Sigmoid colon (tissue), 7 donors: ENCODE measurements at places on chromosomes 16 and 17.

GRCh38 chr17:20103454-20104446, 94.6 kb downstream of the SPECC1 start:
- H3K4me1 ChIP-seq, result no peaks in the 10 kb centered on the region
- no peaks in the 10 kb centered on the region for H3K36me3 ChIP-seq
- no peak overlapping the region for H3K4me3 ChIP-seq
- no peak for DNase-seq
- no peaks in the 10 kb centered on the region for H3K27me3 ChIP-seq

DNA sequence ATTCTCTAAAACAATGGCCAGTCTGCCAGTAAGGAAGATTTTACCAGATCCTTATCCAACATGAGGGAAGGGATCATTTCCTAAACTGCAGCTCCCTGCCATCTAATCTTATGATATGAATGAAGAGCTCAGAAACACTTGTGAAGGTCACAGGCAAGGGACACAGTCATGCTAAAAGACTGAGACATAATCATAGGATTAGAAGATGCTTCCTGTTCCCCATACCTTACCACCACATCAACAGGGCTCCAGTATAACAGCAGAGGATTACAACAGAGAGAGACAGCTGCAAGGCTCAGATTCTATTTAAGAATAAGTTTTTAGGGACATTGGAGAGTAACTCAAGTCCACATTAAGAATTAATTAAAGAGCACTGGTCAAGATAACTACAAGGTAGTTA, 93.3 kb downstream of the BRIP1 start:
- no peaks in the 10 kb centered on the region for H3K36me3 ChIP-seq
- H3K27ac ChIP-seq, result no peak overlapping the region
- DNase-seq, result no peak
- H3K4me1 ChIP-seq, result no peaks in the 10 kb centered on the region

- H3K36me3 ChIP-seq, result peaks cover 8% of the 10 kb centered on the region
- H3K27ac ChIP-seq, result no peak overlapping the region
- no peak overlapping the region for H3K4me3 ChIP-seq
- no peaks in the 10 kb centered on the region for H3K4me1 ChIP-seq
- H3K27me3 ChIP-seq, result no peaks in the 10 kb centered on the region
- DNase-seq, result no peak
Observed at GRCh38 chr17:64166876-64167275, 36.9 kb upstream of the ERN1 start.

- no peaks in the 10 kb centered on the region for H3K4me1 ChIP-seq
- no peak overlapping the region for H3K4me3 ChIP-seq
- H3K27ac ChIP-seq, result no peak overlapping the region
Observed at GRCh38 chr17:77196251-77196650, 55.5 kb downstream of the SEC14L1 start.

- peaks cover 14% of the 10 kb centered on the region for H3K4me1 ChIP-seq
- H3K27ac ChIP-seq, result no peak overlapping the region
- peaks cover 6% of the 10 kb centered on the region for H3K27me3 ChIP-seq
- DNase-seq, result no peak
Observed at GRCh38 chr17:9959377-9959981, 54.4 kb upstream of the RCVRN start.

DNA sequence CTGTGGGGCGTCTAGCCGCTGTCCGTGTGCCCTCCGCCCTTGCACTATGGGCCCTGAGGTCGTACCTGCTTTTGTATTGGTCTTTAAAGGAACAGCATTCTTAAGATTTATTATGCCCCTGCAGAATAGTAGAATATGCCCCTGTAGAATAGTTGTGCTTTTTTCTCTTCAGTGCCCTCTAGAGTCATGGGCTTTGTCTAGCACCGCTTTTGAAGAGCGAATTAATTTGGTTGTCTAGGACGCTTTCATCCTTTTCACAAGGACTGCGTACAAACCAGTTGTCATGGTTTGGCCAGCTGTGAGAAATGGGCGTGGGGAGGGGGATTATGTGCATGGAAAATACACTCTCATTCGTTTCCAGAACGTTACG, 621 bp downstream of the CEP95 start:
- peak overlapping the region; percentile 78 for H3K4me3 ChIP-seq
- peaks cover 65% of the 10 kb centered on the region for H3K36me3 ChIP-seq
- H3K4me1 ChIP-seq, result peaks cover 43% of the 10 kb centered on the region
- peak overlapping the region; percentile 100 for H3K27ac ChIP-seq
- no peaks in the 10 kb centered on the region for H3K27me3 ChIP-seq

- no peaks in the 10 kb centered on the region for H3K36me3 ChIP-seq
- peaks cover 18% of the 10 kb centered on the region for H3K4me1 ChIP-seq
- no peak for DNase-seq
- no peaks in the 10 kb centered on the region for H3K27me3 ChIP-seq
- H3K4me3 ChIP-seq, result no peak overlapping the region
Observed at GRCh38 chr16:72291121-72291520, 119.2 kb upstream of the PMFBP1 start.

- peaks cover 90% of the 10 kb centered on the region for H3K36me3 ChIP-seq
- no peaks in the 10 kb centered on the region for H3K4me1 ChIP-seq
- no peaks in the 10 kb centered on the region for H3K27me3 ChIP-seq
- no peak for DNase-seq
- H3K4me3 ChIP-seq, result no peak overlapping the region
Observed at GRCh38 chr16:4443986-4444385, 18.3 kb downstream of the DNAJA3 start.

DNA sequence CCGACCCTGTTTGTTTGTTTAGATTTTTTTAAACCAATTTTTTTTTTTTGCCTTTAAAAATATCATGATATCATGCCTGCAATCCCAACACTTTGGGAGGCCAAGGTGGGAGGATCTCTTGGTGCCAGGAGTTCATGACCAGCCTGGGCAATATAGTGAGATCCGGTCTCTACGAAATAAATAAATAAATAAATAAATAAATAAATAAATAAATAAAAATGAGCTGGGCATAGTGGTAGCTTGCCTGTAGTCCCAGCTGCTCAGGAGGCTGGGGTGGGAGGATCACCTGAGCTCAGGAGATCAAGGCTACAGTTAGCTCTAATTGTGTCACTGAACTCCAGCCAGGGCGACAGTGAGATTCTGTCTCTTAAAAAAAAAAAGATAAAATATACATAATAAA, 8.1 kb upstream of the IGF2BP1 start:
- peaks cover 11% of the 10 kb centered on the region for H3K27me3 ChIP-seq
- H3K27ac ChIP-seq, result no peak overlapping the region
- H3K36me3 ChIP-seq, result no peaks in the 10 kb centered on the region
- no peak overlapping the region for H3K4me3 ChIP-seq
- no peaks in the 10 kb centered on the region for H3K4me1 ChIP-seq

DNA sequence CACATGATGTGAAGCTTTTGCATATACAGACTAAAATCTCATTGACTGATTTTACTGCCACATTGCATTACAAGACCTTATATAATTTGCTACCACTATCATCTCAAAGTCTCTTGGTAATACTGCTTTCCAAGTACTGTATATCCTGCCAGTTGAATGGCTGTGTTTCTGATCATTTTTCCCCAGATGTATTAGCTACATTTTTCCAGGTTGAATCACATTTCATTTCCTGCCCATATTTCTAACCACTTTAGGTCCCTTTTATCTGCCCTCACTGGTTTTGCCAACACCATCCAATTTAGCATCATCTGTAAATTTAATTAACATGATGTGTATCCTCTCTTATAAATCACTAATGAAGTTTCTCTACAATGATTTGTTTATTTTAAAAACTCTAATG, 365.7 kb upstream of the PMFBP1 start:
- no peak for DNase-seq
- no peaks in the 10 kb centered on the region for H3K27me3 ChIP-seq
- no peak overlapping the region for H3K4me3 ChIP-seq
- no peaks in the 10 kb centered on the region for H3K36me3 ChIP-seq

DNA sequence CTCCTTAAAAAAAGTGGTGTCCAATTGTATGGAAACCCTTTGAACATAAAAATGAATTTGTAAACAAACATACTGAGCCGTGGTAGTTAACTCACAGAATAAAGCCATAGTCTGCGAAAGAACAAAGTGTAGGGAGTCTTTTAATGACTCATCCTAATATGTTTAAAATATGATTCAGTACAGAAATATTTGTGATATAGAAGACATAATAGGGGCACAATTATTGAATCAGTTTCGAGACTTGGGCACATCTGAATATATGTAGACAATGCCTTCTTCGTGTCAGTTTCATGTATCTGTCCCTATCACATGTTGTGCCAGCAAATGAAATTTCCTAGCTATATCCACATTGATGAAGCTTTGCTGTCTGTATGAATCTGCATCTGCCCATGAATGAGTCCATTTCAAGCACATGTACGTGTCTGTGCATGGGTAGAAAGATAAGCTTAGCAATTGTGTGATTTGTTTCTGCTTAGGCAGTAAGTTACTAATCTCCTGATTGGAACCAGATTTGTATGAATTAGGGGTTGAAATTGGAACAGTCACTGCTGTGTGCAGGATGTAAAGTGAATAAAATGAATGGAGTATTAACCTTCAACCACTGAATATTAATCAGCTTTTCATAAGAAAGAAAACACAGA, 112.5 kb upstream of the SOX9 start:
- H3K36me3 ChIP-seq, result no peaks in the 10 kb centered on the region
- H3K27me3 ChIP-seq, result no peaks in the 10 kb centered on the region
- no peaks in the 10 kb centered on the region for H3K4me1 ChIP-seq
- H3K27ac ChIP-seq, result no peak overlapping the region

DNA sequence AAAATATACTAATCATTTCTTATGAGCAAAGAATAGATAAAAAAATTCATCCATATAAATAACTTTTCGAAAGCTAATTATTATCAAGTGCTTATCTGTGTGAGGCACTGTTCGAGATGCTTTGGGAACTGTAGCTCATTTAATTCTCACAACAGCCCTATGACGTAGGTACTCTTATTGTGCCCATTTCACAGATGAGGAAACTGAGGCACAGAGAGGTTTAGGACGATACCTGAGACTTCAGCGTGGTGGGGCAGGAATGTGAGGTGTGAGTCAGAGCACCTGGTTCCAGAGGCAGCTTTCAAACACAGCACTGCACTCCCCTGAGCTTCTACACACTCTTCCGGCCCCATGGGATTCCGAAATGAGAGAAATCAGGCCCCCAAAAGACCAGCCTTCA, 185.8 kb upstream of the HSBP1 start:
- H3K27ac ChIP-seq, result no peak overlapping the region
- no peaks in the 10 kb centered on the region for H3K36me3 ChIP-seq
- H3K27me3 ChIP-seq, result no peaks in the 10 kb centered on the region
- DNase-seq, result no peak
- H3K4me3 ChIP-seq, result no peak overlapping the region
- H3K4me1 ChIP-seq, result no peaks in the 10 kb centered on the region

DNA sequence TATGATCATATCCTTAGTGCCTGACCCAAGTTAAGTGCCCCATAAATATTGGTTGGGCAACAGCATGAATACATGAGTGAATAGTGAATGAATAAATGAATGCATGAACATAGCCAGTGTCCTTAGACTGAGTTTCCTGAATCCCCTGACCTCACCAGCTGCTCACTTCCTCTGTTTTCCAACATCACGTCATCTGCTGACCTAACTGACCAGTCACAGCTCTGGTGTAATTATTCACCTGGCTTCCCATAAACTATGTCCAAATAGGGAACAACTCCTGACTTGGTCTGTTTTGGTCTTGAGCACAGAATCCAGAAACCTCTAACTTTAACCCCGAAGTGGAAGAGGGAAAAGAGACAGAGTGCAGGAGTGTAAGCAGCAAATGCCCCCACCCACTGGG, 83.4 kb downstream of the ASIC2 start:
- peaks cover 5% of the 10 kb centered on the region for H3K27me3 ChIP-seq
- no peaks in the 10 kb centered on the region for H3K4me1 ChIP-seq
- no peaks in the 10 kb centered on the region for H3K36me3 ChIP-seq
- H3K27ac ChIP-seq, result no peak overlapping the region
- no peak overlapping the region for H3K4me3 ChIP-seq

- no peak overlapping the region for H3K27ac ChIP-seq
- no peak overlapping the region for H3K4me3 ChIP-seq
- DNase-seq, result no peak
- H3K27me3 ChIP-seq, result no peaks in the 10 kb centered on the region
- H3K36me3 ChIP-seq, result no peaks in the 10 kb centered on the region
- H3K4me1 ChIP-seq, result no peaks in the 10 kb centered on the region
Observed at GRCh38 chr17:79332011-79332554, 257.5 kb downstream of the ENGASE start.

- H3K4me3 ChIP-seq, result peak overlapping the region; percentile 83
- peak overlapping the region; percentile 91 for H3K27ac ChIP-seq
- H3K4me1 ChIP-seq, result peaks cover 28% of the 10 kb centered on the region
- DNase-seq, result peak; percentile 83
- peaks cover 8% of the 10 kb centered on the region for H3K27me3 ChIP-seq
Observed at GRCh38 chr16:49859125-49859811, 3.4 kb upstream of the ZNF423 start.

- no peaks in the 10 kb centered on the region for H3K27me3 ChIP-seq
- H3K36me3 ChIP-seq, result no peaks in the 10 kb centered on the region
- DNase-seq, result no peak
- no peak overlapping the region for H3K27ac ChIP-seq
Observed at GRCh38 chr17:75518983-75519537, 2.7 kb downstream of the TSEN54 start.

GRCh38 chr17:385178-385835, 32.7 kb upstream of the RPH3AL start:
- H3K36me3 ChIP-seq, result no peaks in the 10 kb centered on the region
- peaks cover 14% of the 10 kb centered on the region for H3K4me1 ChIP-seq
- no peaks in the 10 kb centered on the region for H3K27me3 ChIP-seq
- peak overlapping the region; percentile 66 for H3K4me3 ChIP-seq

- H3K27me3 ChIP-seq, result no peaks in the 10 kb centered on the region
- no peak overlapping the region for H3K27ac ChIP-seq
- H3K4me1 ChIP-seq, result no peaks in the 10 kb centered on the region
Observed at GRCh38 chr16:16778332-16778731, 399.4 kb downstream of the NPIPA7 start.

- H3K27ac ChIP-seq, result no peak overlapping the region
- no peaks in the 10 kb centered on the region for H3K27me3 ChIP-seq
- H3K4me3 ChIP-seq, result no peak overlapping the region
- peaks cover 4% of the 10 kb centered on the region for H3K36me3 ChIP-seq
- no peak for DNase-seq
Observed at GRCh38 chr17:75249564-75249963, 11.8 kb downstream of the GGA3 start.

GRCh38 chr16:85220125-85220839, 108.0 kb upstream of the CIBAR2 start:
- H3K27ac ChIP-seq, result peak overlapping the region; percentile 71
- no peaks in the 10 kb centered on the region for H3K27me3 ChIP-seq
- no peak overlapping the region for H3K4me3 ChIP-seq
- DNase-seq, result peak; percentile 93

GRCh38 chr17:2687074-2687418, 24.5 kb downstream of the CLUH start:
- no peak for DNase-seq
- peaks cover 20% of the 10 kb centered on the region for H3K36me3 ChIP-seq
- peak overlapping the region; percentile 36 for H3K27ac ChIP-seq
- no peaks in the 10 kb centered on the region for H3K27me3 ChIP-seq
- peaks cover 43% of the 10 kb centered on the region for H3K4me1 ChIP-seq

- no peaks in the 10 kb centered on the region for H3K27me3 ChIP-seq
- H3K27ac ChIP-seq, result peak overlapping the region; percentile 90
- no peak for DNase-seq
- peaks cover 82% of the 10 kb centered on the region for H3K4me1 ChIP-seq
Observed at GRCh38 chr16:85210423-85211169, 98.3 kb upstream of the CIBAR2 start.

- H3K4me1 ChIP-seq, result peaks cover 42% of the 10 kb centered on the region
- H3K36me3 ChIP-seq, result peaks cover 9% of the 10 kb centered on the region
- no peaks in the 10 kb centered on the region for H3K27me3 ChIP-seq
- DNase-seq, result peak; percentile 95
Observed at GRCh38 chr16:31507929-31508705, at the start of gene RUSF1. RUSF1 (minus strand) TSS chr16:31508391; CDS start chr16:31508373, 18 bp downstream.

GRCh38 chr17:8226536-8227237, 16.3 kb upstream of the AURKB start:
- no peaks in the 10 kb centered on the region for H3K27me3 ChIP-seq
- peaks cover 25% of the 10 kb centered on the region for H3K4me1 ChIP-seq
- H3K36me3 ChIP-seq, result peaks cover 39% of the 10 kb centered on the region
- H3K4me3 ChIP-seq, result peak overlapping the region; percentile 35
